ENCODE measurements at places on chromosomes 11 and 22.

- DNase-seq: no peak
Observed at GRCh38 chr11:81004576-81004975, 1563.7 kb upstream of the TENM4 start.

DNA sequence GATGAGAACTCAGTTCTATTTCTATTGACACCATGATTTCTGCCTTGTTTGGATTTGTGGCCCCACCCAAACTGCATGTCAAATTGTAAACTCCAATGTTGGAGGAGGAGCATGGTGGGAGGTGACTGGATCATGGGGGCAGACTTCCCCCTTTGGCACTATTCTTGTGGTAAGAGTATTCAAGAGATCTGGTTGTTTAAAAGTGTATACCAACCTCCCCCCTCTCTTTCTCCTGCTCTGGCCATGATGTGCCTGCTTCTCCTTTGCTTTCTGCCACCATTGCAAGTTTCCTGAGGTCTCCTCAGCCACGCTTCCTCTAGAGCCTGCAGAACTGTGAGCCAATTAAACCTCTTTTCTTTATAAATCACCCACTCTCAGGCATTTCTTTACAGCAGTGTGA, 7.9 kb upstream of the FOXRED2 start:
- no peak for DNase-seq

DNA sequence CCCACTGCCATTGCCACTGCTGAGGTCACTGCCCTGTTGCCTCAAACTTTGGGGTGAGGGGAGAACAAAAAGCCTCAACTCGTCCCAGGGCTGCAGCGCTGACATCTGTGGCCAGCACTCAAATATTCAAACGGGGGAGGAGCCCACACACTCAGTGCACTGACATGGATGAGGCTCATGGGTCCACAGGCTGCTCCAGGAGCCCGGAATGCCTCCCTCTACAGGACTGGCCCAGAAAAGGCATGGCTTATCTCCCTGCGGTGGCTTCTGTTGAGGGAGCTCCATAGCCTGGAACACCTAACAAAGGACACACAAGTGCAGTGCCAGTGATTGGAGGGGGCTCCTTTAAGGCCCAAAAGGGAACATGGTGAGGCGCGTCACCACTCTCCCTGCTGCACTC, 341.1 kb upstream of the LUZP2 start:
- no peak for DNase-seq

DNA sequence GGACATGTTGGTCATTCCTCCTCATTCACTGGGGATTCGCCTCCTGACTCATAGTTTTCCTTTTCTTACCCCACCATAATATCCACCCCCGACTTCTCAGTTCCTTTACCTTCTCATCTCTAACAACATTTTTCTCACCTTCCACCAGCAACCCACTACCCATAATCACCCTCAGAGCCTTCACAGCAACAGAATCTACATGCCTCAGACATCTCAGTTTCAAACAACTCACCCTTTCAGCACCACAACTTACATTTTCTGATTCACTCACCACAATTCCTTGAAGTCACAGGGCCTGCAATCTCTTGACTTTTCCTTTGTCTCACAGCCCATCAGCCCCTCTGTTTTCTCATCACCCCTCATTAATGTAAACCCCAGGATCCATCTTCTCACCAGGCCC, 2.3 kb upstream of the MTNR1B start:
- no peak for DNase-seq

GRCh38 chr11:111571829-111572501, 30.3 kb upstream of the SIK2 start:
- no peak for DNase-seq

DNA sequence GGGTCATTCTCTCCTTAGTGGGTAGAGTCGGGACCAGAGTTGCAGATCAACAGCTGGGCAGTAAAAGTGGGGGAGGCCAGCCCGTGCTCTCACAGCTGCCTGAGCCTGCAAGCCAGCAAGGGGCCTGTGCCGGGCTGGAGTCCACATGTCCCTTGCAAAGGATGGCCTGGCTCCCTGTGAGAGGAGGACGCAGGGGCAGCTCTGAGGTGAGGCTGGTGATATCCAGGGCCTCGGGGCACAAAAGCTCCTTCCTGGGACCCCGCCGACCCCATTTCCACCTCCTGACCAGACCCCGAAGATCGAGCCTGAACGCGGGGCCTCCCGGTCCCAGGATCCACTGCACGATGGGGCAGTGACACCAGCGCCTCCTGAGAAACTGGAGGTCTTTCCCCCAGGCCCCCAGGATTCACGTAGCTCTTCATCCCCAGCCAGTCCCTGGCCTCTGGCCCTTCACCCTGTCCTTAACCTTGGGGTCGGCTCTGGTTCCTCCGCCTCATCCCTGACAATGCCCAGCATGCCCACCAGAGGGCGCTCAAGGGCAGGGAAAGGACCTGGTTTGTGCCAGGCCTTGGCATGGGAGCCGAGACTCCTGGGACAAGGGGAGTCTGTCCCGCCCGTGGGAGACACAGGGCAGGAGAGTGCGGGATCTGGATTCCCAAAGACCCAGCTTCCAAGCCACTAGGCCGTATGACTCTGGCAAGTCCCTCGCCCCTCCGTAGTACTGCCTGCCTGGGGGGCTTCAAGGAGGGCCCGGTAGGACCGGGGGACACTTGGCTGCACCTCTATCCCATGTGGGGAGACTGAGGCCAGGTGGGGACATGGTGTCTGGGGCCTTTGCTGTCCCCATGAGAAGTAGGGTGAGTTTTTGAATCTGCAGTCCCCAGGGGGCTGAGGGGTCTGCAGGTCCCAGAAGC, 17.8 kb upstream of the WNT7B start:
- peak; percentile 79 for DNase-seq

DNA sequence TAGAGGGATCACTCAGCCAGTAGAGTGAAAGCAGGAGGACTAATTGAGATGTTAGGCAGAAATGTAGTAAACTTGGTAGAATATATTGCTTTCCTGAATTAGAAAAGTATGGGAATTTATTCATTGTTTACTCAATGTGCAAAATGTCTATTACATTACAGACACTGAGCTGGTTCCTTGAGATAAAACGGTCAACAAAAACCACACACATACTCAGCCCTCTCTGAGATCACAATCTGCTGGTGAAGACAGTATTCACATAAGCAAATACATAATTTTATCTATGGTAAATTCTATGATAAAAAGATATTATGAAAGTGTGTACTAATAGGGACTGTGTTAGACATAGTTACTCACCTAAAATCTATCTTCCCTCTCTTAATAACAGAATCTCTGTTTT, 833.5 kb downstream of the KCNA4 start:
- DNase-seq: no peak

- DNase-seq: no peak
Observed at GRCh38 chr11:36465449-36466163, 44.5 kb downstream of the TRAF6 start.

GRCh38 chr11:102559839-102560238, 29.3 kb upstream of the MMP7 start:
- no peak for DNase-seq

DNA sequence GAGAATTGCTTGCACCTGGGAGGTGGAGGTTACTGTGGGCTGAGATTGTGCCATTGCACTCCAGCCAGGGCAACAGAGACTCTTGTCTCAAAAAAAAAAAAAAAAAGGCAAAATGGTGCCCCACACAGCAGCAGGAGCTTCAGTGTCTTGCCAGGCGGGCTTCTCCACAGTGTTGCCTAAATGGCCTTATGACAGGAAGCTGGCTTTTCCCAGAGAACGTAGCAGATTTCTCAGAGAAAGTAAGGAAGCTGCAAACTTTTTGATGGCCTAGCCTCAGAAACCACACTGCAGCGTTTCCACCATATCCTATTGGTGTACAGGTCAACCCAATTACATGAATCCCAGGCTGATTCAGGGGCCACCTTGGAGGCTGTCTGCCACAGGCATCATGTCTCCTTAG, 12.7 kb upstream of the SPDYC start:
- no peak for DNase-seq

DNA sequence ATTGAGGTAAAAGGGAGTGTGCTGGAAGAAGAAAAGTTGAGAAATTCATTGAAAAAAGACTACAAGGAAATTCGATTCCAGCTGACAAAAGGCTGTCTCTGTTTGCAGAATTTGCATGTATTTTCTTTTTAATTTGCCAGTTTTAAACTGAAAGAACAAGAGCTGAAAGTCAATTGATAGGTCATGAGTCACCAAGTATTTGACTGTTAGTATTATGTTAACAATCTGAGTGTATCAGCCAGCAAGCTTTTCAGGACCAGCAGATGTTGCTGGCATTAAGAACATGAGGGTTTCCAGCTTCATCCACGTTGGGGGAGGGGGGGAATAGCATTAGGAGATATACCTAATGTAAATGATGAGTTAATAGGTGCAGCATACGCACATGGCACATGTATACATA, 726.7 kb downstream of the METTL15 start:
- no peak for DNase-seq

- DNase-seq: peak; percentile 77
Observed at GRCh38 chr11:64340671-64341335, 799 bp downstream of the CCDC88B start.

- no peak for DNase-seq
Observed at GRCh38 chr22:46758121-46758520, 4.3 kb upstream of the TBC1D22A start.

DNA sequence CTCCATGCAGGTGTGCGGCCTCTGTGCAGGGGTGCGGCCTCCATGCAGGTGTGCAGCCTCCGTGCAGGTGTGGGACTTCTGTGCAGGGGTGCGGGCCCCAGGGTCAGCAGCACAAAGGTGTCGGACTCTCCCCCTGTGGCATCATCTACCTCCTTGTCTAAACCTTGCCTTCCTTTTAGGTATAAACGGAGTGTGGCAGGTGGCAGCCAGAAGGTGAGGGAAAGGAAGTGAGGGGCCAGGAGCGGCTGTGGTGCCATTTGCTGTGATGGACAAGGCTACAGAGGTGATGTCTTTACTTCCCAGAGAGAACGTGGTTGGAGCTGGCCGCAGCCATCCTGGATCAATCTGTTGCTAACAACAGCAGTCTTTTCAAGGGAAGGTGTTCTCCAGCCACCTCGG, 9.1 kb downstream of the GAL start:
- DNase-seq: no peak

- DNase-seq: no peak
Observed at GRCh38 chr11:7638710-7639642, 34.3 kb downstream of the CYB5R2 start.
